H54 (cell line): ENCODE measurements at places on chromosomes 6 and 20.

- DNase-seq = no peak
Measured at GRCh38 chr6:42264162-42264851, 46.6 kb upstream of the MRPS10 start.

DNA sequence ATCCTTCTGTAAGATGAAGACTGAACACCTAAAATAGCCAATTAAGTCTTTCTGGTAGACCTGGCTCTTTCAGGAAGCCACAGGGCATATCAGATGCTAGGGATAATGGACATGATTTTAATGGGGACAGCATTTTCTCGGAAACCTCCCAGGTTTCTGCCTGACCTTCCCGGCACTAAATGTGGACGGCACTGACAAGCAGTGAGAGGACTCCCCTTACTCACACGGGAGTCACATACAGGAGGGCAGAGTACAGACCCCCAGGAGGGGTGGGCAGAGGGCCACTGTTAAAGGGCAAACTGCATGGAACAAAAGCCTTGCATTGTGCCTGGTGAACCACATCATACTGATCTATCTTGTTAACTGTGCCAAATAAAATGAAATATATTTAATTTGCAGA, 19.9 kb downstream of the PSMG4 start:
- DNase-seq = no peak

DNA sequence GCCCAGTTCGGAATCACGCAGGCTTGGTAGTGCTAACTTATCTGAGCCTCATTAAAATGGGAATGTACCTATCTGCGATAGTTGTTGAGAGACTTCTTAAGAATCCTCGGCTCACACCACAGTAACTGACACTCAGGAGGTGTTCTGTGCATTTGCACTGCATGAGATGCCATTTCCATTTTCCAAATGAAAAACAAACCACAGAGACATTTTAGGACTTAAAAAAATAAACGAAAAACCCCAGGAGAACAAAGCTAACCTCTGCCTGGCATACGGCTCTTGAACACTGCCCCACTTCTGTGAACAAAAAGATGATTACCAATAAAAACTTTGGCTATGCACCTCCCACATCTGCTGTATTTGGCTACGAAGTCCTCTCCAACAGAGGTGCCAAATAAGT, 37.6 kb downstream of the BEND3 start:
- DNase-seq = no peak

GRCh38 chr6:44868335-44868668, 459.8 kb upstream of the RUNX2 start:
- DNase-seq = no peak

GRCh38 chr6:157075549-157076450, 247.5 kb downstream of the TMEM242 start:
- DNase-seq = no peak

- DNase-seq = no peak
Measured at GRCh38 chr6:168088161-168089053, 9.4 kb upstream of the FRMD1 start.

DNA sequence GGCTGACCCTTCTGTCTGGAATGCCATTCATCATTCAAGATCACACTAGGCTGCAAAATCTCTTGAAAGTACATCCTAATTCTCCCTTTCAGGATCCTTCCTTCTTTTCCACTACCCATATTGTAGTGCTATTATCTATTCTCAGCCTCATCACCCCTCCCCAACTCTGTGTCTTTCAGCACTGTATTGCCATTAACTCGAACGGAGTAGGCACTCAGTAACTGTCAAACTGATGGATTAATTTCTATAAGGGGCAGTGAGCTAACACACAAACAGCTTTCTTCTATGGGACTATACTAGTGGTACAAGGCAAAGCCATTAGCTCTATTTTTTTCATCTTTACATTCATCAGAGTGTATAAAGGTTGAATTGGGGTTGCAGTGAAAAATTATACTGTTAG, 46.6 kb downstream of the LAMA4 start:
- no peak for DNase-seq

DNA sequence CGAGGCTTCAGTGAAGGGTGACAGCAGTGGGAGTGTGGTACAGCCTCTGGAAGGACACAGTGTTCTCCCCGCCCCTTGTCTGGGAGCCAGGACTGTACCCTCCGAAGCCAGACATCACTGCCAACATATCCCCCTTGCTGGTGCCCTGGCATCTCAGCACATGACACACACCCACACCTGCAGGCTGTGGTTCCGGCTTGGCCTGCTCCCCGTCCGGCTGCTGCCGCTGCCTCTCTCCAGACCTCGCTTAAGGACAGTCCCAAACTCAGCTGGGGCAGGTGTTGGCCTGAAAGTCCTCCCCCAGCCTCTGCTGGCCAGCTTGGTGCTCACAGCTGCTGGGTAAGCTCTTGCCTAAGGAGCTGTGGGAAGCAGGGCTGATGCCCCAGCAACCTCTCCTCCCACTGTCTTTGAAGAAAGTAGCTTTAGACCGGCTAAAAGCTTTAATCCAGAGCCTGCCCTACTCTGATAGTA, 7.0 kb downstream of the EMILIN3 start:
- no peak for DNase-seq

GRCh38 chr6:3744901-3745470, 6.5 kb downstream of the PXDC1 start:
- DNase-seq = no peak

DNA sequence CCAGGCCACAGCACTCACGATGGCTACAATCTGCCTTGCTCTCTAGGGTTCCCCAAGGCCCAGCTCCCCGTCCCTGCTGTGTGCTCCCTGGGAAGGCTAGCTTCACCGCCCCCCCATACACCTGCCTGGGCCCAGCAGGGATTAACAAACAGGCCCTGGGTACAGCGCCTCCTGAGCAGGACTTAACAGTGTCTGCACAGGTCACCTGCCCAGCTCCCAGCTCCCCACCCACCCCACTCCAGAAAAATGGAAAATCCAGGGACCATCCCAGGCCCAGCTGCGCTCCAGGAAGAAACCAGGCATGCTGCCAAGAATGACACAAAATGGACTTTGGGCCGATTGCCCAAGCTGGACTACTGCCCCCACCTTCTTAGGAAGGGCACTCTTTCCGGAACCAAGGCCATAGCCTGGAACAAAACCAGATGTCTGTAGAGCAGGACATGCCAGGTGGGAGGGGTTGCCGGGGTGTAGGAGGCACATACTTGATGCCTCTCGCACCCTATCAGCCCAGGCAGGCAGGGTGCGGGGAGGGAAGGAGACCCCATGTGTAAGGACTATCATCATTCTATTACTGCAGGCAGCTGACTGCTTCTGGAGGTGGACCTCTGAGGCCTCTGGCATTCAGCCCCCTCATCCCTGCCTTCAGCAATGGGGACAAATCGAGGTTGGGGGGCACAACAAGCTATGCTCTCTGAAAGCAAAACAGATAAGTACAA, 104.9 kb downstream of the SNX5 start:
- no peak for DNase-seq

DNA sequence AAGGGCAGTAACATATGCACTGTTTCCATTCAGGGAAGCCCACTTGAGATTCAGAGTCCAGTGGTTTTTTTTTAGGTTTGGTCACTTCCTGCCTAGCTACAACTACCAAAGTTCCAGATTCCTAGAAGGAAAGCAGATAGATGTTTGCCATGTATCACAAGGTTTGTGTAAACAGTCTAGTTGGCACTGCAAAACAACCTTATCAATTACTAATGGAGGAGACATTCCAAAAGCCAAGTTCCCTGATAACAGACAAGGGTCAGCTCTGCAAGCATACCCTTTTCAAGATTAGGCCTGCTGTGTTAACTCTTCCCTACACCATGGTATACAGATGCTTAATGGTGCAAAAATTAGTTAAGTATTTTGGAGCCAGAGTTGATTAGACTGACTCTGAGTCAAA, 141.3 kb upstream of the GLP1R start:
- no peak for DNase-seq

DNA sequence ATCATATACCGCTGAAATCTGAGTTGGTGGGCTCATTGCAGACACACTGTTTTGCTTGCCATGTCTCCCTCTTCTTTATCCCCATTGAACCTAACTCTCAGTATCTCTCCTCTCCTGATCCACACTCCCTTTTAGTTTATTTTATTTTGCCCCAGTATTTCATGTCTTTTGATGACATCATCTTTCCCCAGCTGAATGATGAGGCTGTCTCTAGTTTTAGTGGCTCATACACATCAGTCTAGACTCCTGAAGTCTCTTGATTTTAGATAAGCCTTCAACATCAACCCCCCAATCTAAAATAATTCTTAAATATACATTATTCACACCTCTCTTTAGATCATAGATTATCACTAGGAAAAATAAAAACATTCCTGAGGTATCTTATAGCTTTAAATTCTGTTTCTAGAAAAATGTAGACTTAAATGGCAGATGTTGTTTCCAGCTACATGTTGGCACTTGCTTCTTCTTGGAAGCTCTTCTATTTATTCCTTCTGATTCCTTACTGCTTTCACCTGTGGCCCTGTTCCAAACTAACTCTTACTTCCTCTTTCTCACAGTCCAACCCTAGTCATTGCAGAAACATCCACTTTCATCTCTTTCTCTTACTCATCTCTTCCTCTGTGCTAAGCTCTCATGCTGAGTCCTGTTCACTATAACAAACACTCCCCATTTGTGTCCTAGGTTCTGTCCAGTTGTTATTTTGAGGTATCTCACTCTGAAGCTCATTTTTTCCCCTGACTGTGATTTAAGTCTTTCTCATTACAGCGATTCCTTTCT, 191.9 kb upstream of the SLC35B3 start:
- DNase-seq = peak; percentile 5
